ENCODE measurements at places on chromosomes 7 and 10.

GRCh38 chr10:2881720-2882620, 185.4 kb upstream of the PFKP start:
- DNase-seq: no peak

GRCh38 chr10:114070710-114071109, 27.0 kb downstream of the ADRB1 start:
- DNase-seq: no peak

DNA sequence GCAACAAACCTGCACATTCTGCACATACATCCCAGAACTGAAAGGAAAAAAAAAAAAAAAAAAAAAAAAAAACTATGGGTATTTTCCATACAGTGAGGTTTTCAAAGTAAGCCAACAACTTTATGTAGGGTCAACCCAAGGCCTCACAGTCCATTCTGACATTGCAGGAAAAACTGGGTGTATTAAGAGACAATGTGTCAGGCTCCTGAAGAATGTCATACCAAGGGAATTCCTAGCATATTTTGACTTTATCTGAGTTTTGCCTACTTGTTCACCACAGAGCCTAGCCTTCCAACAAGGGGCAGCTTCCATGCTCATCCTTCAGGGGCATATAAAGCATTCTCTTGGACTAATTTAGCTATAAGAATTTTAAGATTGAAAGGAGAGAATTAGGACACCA, 368.9 kb downstream of the PLXDC2 start:
- no peak for DNase-seq

DNA sequence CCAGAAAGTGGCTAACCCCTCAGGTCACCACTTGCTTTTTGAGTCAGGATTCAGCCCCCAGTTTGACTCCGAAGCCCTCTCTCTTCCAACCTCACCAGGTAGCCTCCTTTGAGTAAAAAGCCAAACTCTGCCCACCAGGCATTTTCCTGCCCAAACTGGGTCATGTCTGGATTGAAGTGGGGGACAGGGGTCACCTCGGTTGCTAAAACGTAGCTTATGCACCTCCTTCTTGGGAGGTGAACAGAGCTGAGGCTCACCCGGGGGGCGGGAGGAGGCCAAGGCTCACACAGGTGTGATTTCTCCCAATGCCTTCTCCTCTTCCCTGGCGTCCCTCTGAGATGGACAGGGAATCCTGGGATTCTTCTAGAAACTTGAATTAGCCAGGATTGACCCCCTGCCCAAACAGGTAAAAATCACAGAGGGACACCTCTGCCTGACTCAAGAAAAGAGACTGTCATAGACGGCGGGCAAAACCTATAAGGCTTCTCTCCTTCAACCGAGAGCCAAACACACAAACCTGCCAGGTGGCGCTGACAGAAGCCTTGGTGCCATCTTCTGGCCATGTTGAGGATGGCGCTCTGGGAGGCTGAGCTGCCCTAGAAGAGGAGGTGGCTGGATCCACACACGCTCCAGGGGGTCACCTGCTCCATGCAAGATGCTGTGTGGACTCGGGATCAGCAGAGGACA, 51.6 kb downstream of the PRLHR start:
- no peak for DNase-seq

DNA sequence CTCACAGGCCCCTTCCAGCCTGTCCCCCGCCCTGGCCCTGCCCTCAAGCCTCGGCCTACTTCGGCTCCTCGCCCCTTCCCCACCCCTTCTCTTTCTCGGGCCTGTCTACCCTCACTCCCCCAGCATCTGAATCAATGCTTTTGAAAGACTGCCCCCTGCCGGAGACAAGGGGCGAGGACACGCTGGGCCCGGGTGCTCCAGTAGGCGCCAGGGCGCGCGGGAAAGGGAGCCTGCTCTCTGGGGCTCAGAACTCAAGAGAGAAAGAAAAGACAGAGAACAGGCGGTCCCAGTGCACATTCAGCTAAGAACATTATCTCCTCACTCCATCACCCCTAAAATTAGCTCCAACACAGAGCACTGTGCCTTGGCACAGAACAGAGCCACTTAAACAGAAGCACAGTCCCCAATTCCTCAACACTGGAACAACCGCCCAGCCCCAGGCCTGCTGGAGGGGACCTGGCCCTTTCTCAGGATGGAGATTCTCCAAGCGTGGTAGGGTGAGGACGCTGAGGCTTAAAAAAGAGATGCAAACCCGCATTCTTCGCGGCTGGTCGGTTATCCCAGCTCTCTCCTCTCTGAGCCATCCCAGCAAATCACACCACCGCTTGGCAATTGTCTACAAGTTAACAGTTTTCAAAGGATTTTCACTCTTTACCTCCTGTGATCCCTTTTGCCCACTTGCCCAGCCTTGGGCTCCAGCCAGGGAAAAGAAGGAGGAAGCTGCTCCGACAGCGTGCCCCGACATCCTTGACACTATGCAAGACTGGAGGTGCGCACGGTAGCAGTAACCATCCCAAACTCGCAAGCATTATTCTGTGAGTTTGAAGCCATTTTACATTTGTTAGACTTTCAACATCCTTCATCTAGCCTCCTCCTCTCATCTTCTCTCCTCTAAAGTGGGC, 2.1 kb downstream of the GIGYF1 start:
- DNase-seq: peak; percentile 84

DNA sequence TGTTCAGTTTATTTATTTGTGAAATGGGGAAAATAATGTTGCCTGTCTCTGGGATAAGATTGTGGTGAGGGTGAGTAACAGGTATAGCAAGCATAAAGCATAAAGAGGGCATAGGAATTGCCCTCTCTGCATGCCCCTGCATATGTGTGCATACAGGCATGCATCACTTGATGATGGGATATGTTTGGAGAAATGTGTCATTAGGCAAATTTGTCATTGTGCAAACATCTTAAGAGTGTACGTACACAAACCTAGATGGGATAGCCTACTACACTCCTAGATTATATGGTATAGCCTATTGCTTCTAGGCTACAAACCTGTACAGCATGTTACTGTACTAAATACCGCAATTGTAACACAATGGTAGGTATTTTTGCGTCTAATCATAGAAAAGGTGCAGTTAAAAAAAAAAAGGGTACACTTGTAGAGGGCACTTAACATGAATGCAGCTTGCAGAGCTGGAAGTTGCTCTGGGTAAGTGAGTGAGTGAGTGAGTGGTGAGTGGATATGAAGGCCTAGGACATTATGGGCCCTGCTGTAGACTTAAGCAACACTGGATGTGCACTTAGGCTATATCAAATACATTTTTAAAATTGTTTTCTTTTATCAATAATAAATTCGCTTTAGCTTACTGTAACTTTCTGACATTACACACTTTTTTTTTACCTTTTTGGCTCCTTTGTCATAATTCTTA, 386.5 kb upstream of the ANKRD30A start:
- no peak for DNase-seq

Data from left forelimb (tissue), 1 donor.